Cardiac muscle cell (in vitro differentiated cells and primary cell): ENCODE measurements at places on chromosomes 3 and 15. TPM values are rescaled to one million over a fixed set of nuclear protein-coding genes. Genes with fewer than 3 reads are reported as not detected.
A peak's percentile ranks its signal among the peaks of the same experiment; 100 is the strongest.

Gene TMEM207
- not detected in 2 replicates for polyA plus RNA-seq

Gene ZNF860
- polyA plus RNA-seq, result 0.42 TPM in 1 of 2 replicates, not detected in the other

Gene SPSB4
- 57.0 and 58.3 TPM in 2 replicates for polyA plus RNA-seq

Gene GRK7
- not detected in 2 replicates for polyA plus RNA-seq

Gene ZNF80
- not detected in 2 replicates for polyA plus RNA-seq

Gene SLC38A3
- polyA plus RNA-seq, result 13.4 and 18.5 TPM in 2 replicates

Gene TTC21A
- 2.9 and 4.2 TPM in 2 replicates for polyA plus RNA-seq

Gene CHST13
- 1.8 and 1.9 TPM in 2 replicates for polyA plus RNA-seq

DNA sequence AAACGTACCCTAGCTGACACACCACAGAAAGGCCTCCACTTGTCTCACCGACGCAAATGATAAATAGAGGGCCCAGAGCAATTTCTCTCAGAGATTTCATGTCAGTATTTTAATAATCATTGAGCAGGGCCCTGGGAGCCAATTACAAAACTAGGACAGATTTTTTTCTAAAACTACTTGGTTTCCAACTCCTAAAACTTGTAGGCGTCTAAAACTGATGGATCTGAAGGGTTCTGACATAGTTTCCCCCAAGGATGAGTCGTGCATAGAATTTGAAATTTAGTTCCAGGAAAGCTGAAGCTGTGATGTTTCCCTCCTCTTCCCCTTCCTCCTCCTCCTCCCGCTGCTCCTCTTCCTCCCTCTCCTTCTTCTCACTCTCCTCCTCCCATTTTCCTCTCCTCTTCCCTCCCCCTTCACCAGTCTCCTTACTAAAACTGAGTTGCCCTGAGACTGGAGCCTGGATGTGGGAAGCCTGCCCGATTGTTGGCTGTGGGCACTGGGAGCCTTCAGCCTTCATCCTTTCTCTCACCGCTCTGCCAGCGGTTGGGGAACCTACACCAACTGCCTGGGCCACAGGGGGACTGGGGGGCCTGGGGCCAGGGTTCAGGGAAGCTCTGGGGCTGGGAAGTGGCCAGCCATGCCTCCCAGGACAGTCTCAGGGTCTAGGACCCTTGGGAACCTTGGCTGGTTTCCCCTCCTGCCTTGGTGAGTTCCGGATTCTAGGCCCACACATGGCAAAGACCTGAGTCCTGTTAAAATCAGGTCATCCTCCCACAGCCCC lies 73.9 kb upstream of the SLC6A11 start:
- H3K27me3 ChIP-seq, result peaks cover 29% of the 10 kb centered on the region
- no peak overlapping the region for H3K4me3 ChIP-seq
- H3K27ac ChIP-seq, result no peak overlapping the region
- no peak for DNase-seq
- no peaks in the 10 kb centered on the region for H3K36me3 ChIP-seq

DNA sequence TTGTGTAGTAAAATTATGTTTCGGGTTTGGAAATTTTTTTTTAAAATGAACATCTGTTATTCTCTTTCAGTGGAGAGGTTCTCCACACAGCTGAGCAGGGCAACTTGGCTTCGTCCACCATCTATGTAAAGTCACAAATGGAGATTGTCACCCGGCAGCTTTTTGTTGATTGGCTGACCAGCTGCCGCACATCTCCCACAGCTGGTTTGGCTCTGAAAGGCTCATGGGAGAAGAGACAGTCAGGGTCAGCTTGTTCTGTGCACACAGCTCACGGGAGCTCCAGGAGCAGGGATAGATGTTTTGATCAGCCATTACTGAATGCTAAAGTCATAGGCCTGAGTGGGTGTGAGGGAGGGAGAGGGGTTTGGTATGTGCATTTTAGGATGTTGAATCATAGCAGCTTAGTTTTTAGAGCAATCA lies 12.9 kb upstream of the CCDC80 start:
- H3K27me3 ChIP-seq, result no peaks in the 10 kb centered on the region
- no peaks in the 10 kb centered on the region for H3K4me1 ChIP-seq
- H3K36me3 ChIP-seq, result no peaks in the 10 kb centered on the region
- no peak overlapping the region for H3K27ac ChIP-seq
- DNase-seq, result no peak
- no peak overlapping the region for H3K4me3 ChIP-seq

DNA sequence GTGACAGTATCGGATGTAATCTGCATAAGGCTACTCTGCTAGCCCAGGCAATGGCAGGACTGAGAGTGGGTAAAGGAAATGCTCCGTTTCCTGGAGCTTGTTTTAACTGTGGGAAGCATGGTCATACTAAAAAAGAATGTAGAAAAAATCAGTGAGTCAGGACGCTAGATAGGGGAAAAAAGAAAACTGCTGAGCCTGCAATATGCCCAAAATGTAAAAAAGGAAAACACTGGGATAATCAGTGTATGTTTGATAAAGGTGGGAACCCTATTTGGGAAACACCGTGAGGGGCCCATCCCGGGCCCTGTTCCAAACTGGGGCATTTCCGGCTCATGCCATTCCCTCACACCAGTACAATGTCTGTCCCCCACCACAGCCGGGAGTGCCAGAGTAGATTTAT lies 775.8 kb downstream of the ZPLD1 start:
- no peak for DNase-seq
- H3K27me3 ChIP-seq, result no peaks in the 10 kb centered on the region
- H3K27ac ChIP-seq, result no peak overlapping the region
- no peaks in the 10 kb centered on the region for H3K4me1 ChIP-seq
- no peak overlapping the region for H3K4me3 ChIP-seq
- H3K36me3 ChIP-seq, result no peaks in the 10 kb centered on the region

GRCh38 chr3:134998855-134999254 lies 203.8 kb downstream of the EPHB1 start:
- H3K4me3 ChIP-seq, result no peak overlapping the region
- H3K27me3 ChIP-seq, result no peaks in the 10 kb centered on the region
- H3K27ac ChIP-seq, result no peak overlapping the region
- no peak for DNase-seq
- no peaks in the 10 kb centered on the region for H3K36me3 ChIP-seq

- no peaks in the 10 kb centered on the region for H3K36me3 ChIP-seq
- no peak overlapping the region for H3K27ac ChIP-seq
- no peaks in the 10 kb centered on the region for H3K4me1 ChIP-seq
- H3K27me3 ChIP-seq, result no peaks in the 10 kb centered on the region
Measured at GRCh38 chr3:155238845-155239244, 54.6 kb downstream of the STRIT1 start.

GRCh38 chr15:43518197-43518761 lies 871 bp downstream of the MAP1A start:
- H3K4me3 ChIP-seq, result peak overlapping the region; percentile 50
- H3K36me3 ChIP-seq, result peaks cover 18% of the 10 kb centered on the region
- peak overlapping the region; percentile 82 for H3K27ac ChIP-seq
- no peaks in the 10 kb centered on the region for H3K27me3 ChIP-seq
- peak; percentile 41 for DNase-seq

DNA sequence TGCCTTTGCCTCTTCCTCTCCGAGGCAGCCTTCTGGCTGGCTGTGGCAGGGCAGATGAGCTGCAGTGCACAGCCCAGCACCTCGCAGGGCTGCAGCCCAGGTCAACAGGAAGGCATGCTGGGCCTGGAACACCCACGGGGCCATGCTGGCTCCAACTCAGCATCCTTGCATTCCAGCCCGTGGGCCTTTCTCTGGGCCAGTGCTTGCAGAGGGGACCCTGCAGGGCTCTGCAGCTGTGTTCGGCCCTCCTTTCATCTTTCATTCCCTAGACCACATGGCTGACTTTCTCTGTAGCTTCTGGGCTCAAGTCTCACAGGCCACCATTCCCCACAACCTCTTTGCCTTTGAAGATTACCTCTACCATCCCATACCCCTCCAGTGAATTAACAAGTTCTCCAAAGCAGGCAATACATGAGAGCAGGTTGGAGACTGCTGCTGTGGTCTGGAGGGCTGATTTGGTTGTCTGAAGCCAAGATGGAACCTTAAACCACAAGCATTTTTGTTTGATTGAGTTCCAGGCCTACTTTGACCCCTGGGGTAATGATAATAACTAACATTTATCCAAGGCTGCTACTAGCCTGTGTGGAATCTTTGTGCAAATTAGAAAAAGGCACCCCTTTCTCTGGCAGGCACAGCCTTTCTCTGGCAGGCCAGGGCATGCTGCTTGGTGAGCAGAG lies 5.9 kb downstream of the FAM131A start:
- H3K27me3 ChIP-seq, result no peaks in the 10 kb centered on the region
- DNase-seq, result no peak
- no peak overlapping the region for H3K27ac ChIP-seq
- H3K4me1 ChIP-seq, result peaks cover 13% of the 10 kb centered on the region
- H3K4me3 ChIP-seq, result no peak overlapping the region
- H3K36me3 ChIP-seq, result no peaks in the 10 kb centered on the region

DNA sequence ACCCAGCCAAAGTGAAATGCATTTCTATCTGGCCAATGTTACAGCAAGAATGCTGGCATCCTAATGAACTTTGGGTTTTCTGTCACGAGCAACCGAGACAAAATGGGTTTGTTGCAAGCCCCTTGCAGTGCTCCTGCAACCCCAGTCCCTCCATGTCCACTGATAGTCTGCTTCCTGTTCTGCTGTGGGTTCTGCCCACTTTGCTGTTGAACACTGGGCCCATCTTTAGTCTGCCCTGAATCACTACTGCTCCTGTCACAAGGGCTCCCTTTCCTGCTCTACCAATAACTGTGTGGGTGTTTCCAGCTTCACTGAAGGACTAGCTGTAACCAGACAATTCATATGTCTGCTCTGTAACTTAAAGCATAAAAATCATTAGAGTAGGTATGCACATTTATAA lies 12.7 kb upstream of the OXSR1 start:
- no peaks in the 10 kb centered on the region for H3K36me3 ChIP-seq
- no peak overlapping the region for H3K4me3 ChIP-seq
- no peaks in the 10 kb centered on the region for H3K27me3 ChIP-seq
- DNase-seq, result no peak
- H3K4me1 ChIP-seq, result no peaks in the 10 kb centered on the region

DNA sequence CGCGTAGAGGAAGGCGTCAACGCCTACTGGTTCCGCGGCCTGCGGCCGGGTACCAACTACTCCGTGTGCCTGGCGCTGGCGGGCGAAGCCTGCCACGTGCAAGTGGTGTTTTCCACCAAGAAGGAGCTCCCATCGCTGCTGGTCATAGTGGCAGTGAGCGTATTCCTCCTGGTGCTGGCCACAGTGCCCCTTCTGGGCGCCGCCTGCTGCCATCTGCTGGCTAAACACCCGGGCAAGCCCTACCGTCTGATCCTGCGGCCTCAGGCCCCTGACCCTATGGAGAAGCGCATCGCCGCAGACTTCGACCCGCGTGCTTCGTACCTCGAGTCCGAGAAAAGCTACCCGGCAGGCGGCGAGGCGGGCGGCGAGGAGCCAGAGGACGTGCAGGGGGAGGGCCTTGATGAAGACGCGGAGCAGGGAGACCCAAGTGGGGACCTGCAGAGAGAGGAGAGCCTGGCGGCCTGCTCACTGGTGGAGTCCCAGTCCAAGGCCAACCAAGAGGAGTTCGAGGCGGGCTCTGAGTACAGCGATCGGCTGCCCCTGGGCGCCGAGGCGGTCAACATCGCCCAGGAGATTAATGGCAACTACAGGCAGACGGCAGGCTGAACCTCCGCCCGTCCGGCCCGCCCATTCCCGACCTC lies 4.1 kb downstream of the ISLR2 start:
- no peaks in the 10 kb centered on the region for H3K36me3 ChIP-seq
- no peak overlapping the region for H3K27ac ChIP-seq
- H3K4me1 ChIP-seq, result peaks cover 12% of the 10 kb centered on the region
- H3K27me3 ChIP-seq, result peaks cover 70% of the 10 kb centered on the region
- peak; percentile 78 for DNase-seq

GRCh38 chr15:77096138-77096537 lies 25.2 kb upstream of the TSPAN3 start:
- no peak overlapping the region for H3K27ac ChIP-seq
- no peak for DNase-seq
- no peaks in the 10 kb centered on the region for H3K27me3 ChIP-seq
- H3K4me1 ChIP-seq, result peaks cover 1% of the 10 kb centered on the region
- H3K4me3 ChIP-seq, result no peak overlapping the region
- H3K36me3 ChIP-seq, result no peaks in the 10 kb centered on the region

DNA sequence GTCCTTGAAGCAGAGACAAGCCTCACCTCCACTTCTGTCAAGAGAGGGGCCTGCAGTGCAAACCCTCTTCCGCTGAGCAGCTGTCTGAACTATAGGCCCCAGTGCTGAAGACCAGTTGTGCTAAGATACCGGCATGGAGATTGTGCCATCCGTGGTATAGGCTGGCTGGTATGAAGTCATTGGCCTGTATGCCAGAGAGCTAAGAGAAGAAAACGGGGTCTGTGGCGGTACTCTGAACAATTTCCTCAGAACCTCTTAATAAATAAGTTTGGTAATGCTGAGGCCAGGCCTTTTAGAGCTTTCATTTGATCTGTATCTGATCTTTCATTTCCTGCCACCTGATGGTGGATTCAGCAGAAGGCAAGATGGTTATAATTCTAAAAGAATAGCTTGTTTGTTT lies 123.0 kb downstream of the LRIG1 start:
- H3K27me3 ChIP-seq, result no peaks in the 10 kb centered on the region
- no peak for DNase-seq
- peaks cover 34% of the 10 kb centered on the region for H3K36me3 ChIP-seq
- peaks cover 30% of the 10 kb centered on the region for H3K4me1 ChIP-seq
- H3K4me3 ChIP-seq, result no peak overlapping the region

DNA sequence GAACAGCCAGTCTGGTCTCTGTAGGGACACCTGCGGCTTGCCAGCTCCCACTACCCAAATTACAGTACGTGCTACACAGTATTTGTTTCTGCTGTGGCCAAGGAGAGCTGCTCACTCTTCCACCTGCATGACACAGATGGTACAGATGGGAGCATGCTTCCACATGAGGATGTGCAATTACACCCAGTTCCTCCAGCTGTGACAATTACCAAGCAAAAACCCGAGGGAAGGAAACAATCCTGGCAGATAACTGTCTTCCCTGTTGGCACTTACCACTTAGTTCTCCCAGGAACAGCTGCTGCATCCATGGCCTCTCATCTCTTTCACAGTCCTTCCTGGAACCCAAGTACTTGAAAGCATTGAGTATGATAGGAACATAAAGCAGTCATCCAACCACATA lies 34.4 kb downstream of the DET1 start:
- DNase-seq, result no peak
- no peaks in the 10 kb centered on the region for H3K4me1 ChIP-seq
- no peaks in the 10 kb centered on the region for H3K27me3 ChIP-seq
- peaks cover 9% of the 10 kb centered on the region for H3K36me3 ChIP-seq
- H3K27ac ChIP-seq, result peak overlapping the region; percentile 38
- no peak overlapping the region for H3K4me3 ChIP-seq

- H3K4me1 ChIP-seq, result peaks cover 4% of the 10 kb centered on the region
- no peak overlapping the region for H3K27ac ChIP-seq
- DNase-seq, result no peak
- no peaks in the 10 kb centered on the region for H3K36me3 ChIP-seq
- no peak overlapping the region for H3K4me3 ChIP-seq
Measured at GRCh38 chr3:122014741-122015140, 7.3 kb downstream of the ILDR1 start.

GRCh38 chr3:119635719-119636118 lies 24.7 kb downstream of the POPDC2 start:
- peaks cover 19% of the 10 kb centered on the region for H3K4me1 ChIP-seq
- no peak overlapping the region for H3K4me3 ChIP-seq
- peak overlapping the region; percentile 28 for H3K27ac ChIP-seq
- peaks cover 12% of the 10 kb centered on the region for H3K36me3 ChIP-seq

DNA sequence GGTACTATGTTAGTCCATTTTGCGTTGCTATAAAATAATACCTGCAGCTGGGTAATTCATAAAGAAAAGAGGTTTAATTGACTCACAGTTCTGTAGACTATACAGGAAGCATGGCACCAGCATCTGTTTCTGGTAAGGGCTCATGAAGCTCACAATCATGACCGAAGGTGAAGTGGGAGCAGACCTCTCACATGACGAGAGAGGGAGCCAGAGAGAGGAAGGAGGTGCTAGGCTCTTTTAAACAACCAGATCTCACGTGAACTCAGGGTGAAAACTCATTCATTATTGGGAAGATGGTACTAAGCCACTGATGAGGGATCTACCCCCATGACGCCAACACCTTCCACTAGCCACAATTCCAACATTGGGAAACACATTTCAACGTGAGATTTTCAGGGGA lies 301.7 kb upstream of the MDFIC2 start:
- H3K27ac ChIP-seq, result no peak overlapping the region
- H3K4me3 ChIP-seq, result no peak overlapping the region
- no peaks in the 10 kb centered on the region for H3K4me1 ChIP-seq
- H3K27me3 ChIP-seq, result no peaks in the 10 kb centered on the region
- H3K36me3 ChIP-seq, result no peaks in the 10 kb centered on the region
